ENCODE measurements at places on chromosomes 2 and 18.

DNA sequence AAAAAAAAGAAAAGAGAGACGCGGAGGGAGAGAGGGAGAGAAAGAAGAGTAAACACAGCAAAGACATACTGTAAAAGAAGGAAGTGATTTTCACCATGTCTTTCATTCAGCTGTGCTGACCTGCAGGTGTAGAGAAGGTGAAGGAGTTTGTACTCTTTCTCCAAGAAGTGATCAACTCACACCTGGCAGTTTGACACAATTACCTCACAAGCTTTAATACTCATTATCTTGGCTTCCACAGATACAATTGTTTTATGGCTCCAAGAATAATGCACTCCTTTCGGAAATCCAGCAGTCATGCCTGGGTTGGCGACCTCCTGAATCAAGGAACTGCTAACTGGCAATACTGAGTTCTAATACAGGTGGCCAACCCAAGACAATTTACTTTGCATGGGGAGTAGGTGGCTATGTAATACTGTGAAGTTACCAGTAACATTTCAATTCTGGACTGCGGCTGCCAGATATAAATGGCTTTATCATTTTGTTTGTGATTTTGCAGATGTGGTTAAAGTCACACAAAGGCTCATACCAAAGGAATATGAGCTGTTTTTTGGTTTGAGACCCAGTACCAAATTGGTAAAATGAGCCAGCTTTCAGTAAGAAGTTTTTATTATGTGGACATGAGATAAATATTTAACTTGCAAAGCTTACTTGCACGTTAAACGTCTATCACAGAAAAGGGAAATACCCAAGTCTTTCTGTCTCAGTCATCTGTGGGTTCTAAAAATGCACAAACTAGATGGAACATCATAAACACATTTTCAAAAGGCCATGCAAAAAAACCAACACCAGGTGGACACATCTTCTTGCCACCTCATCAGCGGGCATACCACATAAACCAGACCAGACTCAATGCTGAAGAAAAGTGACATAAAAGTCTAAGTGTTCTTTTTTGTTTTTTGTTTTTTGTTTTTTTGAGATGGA is 69.3 kb downstream of the NCKAP5 start:
- no peak for DNase-seq

GRCh38 chr2:149677416-149677815 is 89.8 kb upstream of the MMADHC start:
- no peak for DNase-seq

DNA sequence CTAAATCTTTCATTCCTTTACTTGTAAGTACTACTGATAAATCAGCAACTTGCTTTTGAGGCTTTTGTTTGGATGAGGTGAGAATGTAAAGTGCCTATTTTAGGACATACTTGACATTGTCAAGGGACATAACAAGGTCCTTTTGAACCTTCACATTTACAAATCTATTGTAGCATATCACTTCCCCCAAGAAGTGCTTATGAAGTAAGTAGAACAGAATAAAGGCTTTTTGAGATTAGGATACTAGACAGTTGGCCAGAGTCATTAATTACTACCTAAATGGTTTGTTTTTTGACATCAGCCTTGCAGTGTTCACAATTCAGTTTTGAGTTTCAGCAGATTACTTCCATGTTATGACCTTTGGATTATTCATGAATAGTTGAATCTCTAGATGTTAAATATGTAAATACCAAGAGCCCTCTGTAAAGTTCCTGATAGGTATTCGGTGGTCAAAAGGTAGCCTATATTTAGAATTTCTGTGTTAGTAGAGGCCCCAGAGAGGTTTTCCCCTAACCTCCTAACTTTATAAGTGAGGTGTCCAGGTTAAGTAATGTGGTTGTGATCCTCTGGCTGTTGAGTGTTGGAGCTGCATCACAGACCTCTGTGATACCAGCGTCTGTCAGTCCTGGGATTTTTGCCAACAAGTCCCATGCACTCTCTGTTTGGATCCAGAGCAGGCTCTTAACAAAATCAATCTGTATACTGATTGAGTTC is 67.2 kb downstream of the LCLAT1 start:
- DNase-seq: no peak

GRCh38 chr2:86433137-86433536 is 8.0 kb upstream of the KDM3A start:
- no peak for DNase-seq

DNA sequence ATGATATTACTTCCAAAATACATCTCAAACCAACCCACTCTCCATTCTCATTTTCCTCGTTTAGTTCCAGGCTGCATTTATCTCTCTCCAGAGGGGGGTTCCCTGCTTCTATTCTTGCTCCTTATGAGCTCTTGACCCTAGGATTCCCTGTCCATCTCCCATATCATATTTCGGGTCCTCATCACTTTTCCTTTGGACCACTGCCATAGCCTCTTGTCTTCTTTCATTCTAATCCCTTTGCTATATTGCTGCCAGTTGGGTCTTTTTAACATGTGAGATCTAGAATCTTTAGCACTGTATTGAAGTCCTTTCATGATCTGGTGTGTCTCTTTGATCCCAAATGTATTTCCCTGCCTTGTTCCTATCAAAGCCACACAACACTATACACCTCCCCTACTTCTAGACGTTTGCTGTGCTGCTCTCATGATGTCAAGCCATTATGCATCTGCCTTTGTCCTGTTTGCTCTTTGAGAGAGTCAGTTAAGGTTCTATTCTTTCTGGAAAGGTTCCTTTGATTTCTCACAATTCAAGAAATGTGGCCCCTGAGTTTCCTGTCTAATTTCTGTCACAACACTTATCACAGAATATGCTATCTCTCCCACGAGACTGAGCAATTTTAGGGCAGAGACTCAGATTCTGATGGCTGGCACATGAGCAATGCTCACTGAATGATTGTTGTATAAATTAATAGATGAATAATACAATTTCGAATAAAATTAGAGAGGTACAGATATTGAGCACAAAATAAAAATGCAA is 43.2 kb upstream of the SESTD1 start:
- no peak for DNase-seq

- DNase-seq: no peak
Measured at GRCh38 chr2:174772472-174772801, 8.2 kb upstream of the CHRNA1 start.

GRCh38 chr18:5395860-5396448 is 100.4 kb upstream of the ZBTB14 start:
- DNase-seq: no peak

- no peak for DNase-seq
Measured at GRCh38 chr2:206250041-206250897, 24.2 kb upstream of the ZDBF2 start.

DNA sequence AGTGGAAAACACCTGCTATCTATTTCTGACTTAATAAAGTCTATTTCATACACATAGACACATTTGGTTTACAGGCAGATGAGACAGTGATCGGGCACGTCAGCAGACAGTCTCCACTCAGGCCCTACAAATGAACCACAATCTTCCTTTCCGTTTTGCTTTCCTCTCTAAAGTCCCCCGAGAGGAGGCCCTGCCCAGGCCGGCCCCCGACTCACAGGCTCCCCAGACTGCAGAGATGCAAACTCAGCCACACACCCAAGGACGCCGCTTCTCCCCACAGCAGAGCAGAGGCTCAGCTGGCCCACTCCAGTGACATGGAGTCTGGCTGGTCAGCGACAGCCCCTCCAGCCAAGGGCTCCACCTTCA is 9.3 kb upstream of the MTERF4 start:
- no peak for DNase-seq

- no peak for DNase-seq
Measured at GRCh38 chr2:138722316-138722715, 57.9 kb downstream of the NXPH2 start.

GRCh38 chr2:168622559-168622958 is 166.5 kb downstream of the CERS6 start:
- DNase-seq: no peak

DNA sequence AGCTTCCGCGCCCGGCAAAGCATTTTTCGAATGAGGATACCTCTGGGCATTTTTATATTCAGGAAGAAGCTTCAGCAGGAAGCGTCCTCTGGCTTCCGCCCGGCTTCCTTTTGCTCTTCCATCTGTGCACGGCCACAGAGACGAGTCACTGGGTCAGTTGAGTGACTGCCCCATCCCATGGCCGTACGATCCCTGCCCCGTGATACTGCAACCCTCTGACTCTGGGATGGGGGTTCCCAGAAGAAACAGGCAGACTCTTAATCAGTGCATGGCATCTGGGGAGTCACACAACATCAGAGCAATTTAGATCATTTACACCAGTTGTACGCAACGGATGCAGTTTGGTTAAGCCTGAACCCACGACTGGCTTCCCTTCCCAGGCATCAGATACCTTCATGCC is 40.9 kb downstream of the SLC4A3 start:
- DNase-seq: no peak

- DNase-seq: no peak
Measured at GRCh38 chr2:183898641-183899040, 699.7 kb upstream of the ZNF804A start.

DNA sequence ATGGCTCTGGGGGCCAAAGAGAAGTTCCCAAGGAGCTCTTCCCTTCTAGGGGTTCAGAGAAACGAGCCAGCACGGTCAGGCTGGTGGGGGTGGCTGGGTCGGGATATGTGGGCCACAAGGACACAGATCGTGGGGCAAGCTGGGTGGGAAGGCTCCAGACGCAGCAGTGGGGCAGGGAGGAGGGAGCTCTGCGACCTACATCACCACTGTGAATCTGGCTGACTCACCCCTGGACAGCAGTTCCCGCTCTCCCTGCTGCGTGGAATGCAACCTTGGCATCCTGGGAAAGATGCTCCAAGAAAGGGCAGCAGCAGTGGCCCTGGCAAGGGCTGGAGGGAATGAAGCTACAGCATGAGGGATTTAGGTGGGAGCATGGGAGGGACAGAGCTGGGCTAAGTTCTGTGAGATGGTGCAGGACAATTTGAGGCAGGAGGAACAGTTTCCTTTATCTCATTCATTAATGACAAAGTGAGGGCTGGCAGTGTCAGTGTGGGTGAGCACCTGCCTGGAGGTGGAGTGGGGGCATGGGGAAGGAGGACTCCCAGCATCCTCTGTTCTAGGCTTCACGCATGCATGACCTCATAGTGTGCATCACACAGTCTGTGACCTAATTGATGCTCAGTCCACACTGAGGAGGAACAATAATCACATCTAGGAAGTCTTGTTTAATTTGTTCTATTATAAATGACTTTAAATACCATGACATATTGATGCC is 25.0 kb downstream of the CELF4 start:
- no peak for DNase-seq

DNA sequence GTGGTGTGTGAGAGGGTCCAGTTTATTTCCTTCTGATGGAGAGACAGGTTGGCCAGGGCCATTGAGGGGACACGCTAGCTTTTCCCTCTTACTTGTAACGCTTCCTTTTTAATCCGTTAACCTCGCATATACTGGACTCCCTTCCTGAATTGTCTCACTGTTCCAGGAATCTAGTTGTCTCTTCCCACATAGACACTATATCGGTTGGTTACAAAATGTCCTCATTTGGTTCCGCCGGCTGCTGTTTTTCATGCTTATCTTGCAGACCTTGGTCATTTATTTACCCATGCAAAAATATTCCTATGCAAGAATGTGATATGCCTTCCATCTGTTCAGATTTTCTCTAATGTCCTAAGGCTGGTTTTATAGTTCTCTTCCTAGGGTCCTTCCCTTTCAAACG is 35.0 kb downstream of the NEURL3 start:
- DNase-seq: no peak

DNA sequence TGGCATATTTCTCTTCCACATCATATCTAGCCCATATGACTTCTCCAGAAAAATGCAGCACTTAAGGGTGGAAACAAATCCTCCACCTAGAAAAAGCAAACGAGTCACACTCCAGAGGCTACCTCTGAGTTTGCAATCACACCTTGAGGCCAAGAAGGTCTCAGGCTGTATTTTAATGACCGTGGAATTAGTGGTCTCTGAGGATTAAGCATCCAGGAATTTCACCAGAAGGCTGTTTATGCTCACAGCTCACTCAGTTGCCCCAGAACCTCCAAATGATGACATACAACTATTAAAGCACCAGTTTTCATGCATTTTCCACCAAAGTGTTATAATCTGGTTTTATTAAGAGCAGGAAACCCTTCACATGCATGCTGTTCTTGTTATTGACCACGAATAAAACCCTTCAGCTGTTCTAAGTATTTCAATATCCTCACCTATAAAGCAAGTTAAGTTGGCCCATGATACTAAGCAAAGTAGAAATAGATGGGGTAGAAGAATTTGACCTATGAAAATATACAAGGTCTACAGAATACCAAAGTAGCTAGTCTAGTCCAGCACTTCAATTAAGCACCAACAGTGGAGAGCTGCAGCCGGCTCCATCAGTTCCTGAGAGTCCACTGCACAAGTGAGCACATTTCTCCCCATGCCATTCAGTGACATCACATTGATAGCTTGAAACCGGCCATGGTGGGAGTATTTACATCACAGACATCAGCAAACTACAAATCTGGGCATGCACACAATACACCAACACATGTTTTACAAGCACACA is 39.5 kb upstream of the SLC14A1 start:
- no peak for DNase-seq

GRCh38 chr18:46413684-46414083 is 243.3 kb downstream of the LOXHD1 start:
- no peak for DNase-seq

GRCh38 chr2:134718023-134718816 is 580 bp downstream of the TMEM163 start:
- no peak for DNase-seq

DNA sequence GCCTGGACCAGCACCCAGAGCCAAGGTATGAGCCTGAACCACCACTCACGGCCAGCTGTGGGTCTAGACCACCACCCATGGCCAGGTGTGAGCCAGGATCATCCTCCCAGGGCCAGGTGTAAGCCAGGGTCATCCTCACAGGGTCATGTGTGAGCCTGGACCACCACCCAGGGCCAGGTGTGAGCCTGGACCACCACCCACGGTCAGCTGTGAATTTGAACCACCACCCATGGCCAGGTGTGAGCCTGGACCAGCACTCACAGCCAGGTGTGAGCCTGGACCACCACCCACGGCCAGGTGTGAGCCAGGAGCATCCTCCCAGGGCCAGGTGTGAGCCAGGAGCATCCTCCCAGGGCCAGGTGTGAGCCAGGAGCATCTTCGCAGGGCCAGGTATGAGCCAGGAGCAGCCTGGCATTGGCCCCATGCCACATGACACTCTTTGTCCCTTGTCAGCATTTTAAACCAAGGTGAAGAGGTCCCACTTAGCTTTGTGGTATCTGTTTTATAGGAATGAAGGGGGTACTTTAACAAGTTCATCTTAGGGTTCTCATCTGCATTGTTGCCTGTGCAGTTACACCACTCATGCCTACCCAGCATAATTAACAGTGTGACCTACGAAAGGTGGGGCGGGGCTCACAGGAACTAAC is 71.2 kb downstream of the AGAP1 start:
- no peak for DNase-seq

- DNase-seq: no peak
Measured at GRCh38 chr2:8538931-8539621, 142.8 kb upstream of the ID2 start.

- DNase-seq: no peak
Measured at GRCh38 chr18:58777471-58777870, 87.2 kb upstream of the ZNF532 start.

GRCh38 chr18:9803698-9804516 is 81.9 kb upstream of the TXNDC2 start:
- DNase-seq: no peak

Data from left hindlimb (tissue), 1 donor.